ENCODE measurements at places on chromosomes 5 and 9.

DNA sequence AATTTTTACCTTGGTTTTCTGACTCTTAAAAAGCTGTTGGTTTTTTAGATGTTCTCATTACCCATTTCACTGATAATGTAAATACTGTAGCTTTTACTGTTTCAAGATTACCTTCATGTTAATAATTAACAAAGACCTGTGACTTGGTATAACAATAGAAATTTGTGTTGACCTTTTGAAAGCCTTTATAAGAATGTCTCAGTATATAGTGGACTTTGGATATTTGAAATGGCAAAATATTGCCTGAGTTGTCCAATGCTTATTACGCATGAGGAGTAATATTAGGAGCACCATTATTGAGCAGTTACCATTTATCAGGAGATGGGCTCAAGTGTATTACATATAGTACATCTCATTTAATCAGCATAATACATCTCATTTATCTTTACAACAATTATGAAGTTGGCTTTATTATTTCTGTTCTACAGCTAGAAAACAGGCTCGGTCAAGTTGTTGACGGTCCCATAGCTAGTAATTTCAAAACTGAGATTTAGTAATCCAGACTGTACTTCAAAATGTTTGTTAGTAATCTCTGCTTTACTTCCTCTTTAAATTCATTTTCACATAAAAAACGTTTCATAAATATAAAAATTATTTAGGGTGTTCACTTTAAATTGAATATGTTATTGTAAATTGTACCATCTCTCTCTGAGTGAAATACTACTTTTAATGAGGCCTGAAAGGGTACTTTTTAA, 50.7 kb upstream of the FKTN start:
- H3K27ac ChIP-seq = no peak overlapping the region
- H3K4me3 ChIP-seq = no peak overlapping the region
- peaks cover 4% of the 10 kb centered on the region for H3K4me1 ChIP-seq
- no peak for DNase-seq
- H3K36me3 ChIP-seq = peaks cover 3% of the 10 kb centered on the region
- H3K27me3 ChIP-seq = no peaks in the 10 kb centered on the region

GRCh38 chr9:107948086-107948485, 458.5 kb upstream of the KLF4 start:
- no peak overlapping the region for H3K4me3 ChIP-seq
- H3K27me3 ChIP-seq = no peaks in the 10 kb centered on the region
- no peak for DNase-seq
- H3K4me1 ChIP-seq = no peaks in the 10 kb centered on the region

- no peaks in the 10 kb centered on the region for H3K27me3 ChIP-seq
- no peaks in the 10 kb centered on the region for H3K36me3 ChIP-seq
- H3K4me3 ChIP-seq = no peak overlapping the region
- H3K27ac ChIP-seq = no peak overlapping the region
- no peak for DNase-seq
Observed at GRCh38 chr9:16052146-16052545, 499.3 kb downstream of the CCDC171 start.

- peaks cover 25% of the 10 kb centered on the region for H3K27me3 ChIP-seq
- no peak for DNase-seq
- H3K36me3 ChIP-seq = no peaks in the 10 kb centered on the region
- H3K4me1 ChIP-seq = peaks cover 7% of the 10 kb centered on the region
Observed at GRCh38 chr5:113250341-113250953, 184.3 kb downstream of the TSSK1B start.

All from activated CD4-positive, alpha-beta T cell treated with anti-CD3 and anti-CD28 coated beads, Interleukin-2, amount 10 ng/mL, durations not matched to agents 7 days and 5 days (primary cell).